Omental fat pad (tissue), 4 donors: ENCODE measurements at places on chromosomes 12 and 14.
A peak's percentile ranks its signal among the peaks of the same experiment; 100 is the strongest.

DNA sequence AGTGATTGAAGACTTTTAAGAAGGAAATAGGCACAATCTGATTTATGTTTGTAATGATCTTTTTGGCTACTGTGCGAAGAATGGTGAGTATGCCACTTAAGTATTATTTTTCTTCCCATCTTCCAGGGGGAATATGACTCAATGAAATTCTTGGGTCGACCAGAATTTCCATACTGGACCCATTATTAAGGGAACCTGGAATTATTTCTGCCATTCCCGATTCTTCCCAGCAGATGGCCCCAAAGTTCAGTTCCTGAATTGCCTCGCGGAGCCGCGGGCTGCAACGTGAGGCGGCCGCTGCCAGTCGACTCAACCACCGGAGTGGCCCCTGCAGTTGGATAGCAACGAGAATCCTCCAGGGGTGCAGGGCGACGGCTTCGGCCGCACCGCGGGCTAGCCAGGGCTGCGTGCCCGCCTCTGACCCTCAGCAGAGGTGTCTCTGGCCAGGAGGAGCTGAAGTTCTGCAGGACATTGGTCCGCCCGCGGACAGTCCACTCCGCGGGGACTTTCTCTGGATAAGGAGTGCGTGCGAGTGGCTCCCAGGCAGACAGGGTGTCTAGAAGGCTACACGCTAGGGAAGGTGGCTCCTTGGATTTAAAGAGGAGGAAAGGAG lies 628 bp upstream of the TSHR start:
- peak; percentile 73 for DNase-seq

GRCh38 chr14:91202234-91202974 lies 42.1 kb downstream of the GPR68 start:
- DNase-seq = no peak

- DNase-seq = no peak
Measured at GRCh38 chr12:92064422-92064821, 81.2 kb downstream of the BTG1 start.

DNA sequence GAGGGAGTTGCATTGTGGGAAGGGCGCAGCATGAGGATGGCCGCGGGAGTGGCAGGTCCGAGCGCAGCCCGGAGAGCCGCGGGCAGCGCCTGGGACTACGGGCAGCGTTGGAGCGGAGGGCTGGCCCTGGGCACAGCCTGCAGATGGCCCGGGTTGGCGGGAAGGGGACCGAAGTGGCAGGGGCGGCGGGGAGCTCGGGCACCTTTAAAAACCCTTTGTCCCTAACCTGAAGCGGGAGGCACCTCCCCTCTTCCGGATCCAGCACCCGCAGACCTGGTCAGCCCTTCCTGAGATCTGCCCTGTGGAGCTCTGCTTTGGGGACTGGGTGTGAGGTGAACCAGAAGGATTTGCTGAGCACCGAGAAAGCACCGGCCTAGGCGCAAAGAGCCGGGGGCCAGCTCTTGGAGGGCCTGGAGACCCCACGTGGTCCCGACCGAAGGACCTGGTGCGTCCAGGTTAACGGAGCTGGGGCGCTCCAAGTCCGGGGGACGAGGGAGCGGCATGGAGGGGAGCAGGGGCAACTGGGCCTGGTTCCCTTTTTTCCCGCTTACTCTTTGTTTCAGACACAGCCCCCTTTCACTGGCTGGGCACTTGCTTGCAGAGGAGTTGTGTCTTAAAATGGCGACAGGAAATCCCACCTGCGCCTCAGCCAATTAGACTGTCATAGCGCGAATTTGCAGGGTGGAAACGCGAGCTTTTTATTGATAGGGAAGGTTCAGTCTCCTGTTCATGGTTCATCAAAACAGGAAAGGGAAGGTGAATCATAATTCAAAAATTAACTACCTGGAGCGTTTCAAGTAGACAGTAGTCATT lies 792 bp upstream of the SLC38A1 start:
- DNase-seq = no peak

DNA sequence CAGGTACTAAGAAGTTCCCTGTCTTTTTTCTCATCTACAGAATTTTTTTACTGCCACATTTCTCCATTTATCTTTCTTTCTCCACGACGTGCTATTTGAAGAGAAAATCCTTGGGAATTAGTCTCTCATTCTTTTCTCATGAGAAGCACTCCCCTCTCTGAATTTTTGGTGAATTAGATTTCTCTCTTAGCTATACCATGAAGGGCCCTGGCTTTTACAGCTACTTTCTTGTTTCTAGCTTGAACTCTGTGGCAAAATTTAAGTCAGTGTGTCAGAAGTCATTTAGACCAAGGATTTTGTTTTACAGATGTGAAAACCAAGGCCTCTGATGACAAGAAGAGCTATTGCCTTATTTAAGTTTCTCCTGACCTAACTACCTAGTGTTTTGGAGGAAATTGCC lies 213.1 kb downstream of the AEBP2 start:
- DNase-seq = no peak

- DNase-seq = no peak
Measured at GRCh38 chr14:95659293-95659989, 26.8 kb upstream of the TCL1B start.

- no peak for DNase-seq
Measured at GRCh38 chr12:100553936-100554335, 19.5 kb upstream of the GAS2L3 start.

DNA sequence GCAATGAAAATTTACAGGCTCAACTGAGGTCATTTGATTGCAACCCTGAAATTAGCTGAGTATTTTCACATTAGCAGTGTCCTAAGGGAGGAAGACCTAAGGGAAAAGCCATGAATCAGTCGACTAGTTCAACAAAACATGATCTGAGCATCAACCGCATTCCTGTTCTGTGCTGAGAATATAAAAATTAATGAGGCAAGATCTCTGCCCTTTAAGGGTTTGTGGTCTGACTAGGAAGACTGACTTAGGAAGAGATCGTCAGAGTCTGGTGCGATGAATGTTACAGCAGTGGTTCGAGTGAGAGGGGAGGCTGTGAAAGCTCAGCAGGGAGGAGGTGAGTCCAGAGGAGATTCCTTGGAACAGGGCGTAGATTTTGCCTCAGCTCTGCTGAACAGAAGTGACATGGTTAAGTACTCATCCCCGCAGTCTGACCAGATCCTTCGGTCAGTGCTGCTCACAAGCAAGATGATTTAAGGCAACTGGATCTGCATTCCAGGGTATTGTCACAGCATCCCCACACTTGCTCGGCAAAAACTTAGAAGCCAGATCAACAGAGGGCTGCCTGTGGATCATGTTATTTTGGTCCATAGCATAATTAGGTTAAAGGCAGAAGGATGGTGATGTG lies 49.6 kb downstream of the BMAL2 start:
- DNase-seq = no peak

- no peak for DNase-seq
Measured at GRCh38 chr12:62878211-62878610, 56.7 kb downstream of the PPM1H start.

GRCh38 chr12:78156751-78157150 lies 326.1 kb downstream of the NAV3 start:
- DNase-seq = no peak

GRCh38 chr12:3671330-3672112 lies 81.4 kb downstream of the CRACR2A start:
- no peak for DNase-seq

GRCh38 chr12:88418856-88419497 lies 161.3 kb downstream of the KITLG start:
- no peak for DNase-seq

DNA sequence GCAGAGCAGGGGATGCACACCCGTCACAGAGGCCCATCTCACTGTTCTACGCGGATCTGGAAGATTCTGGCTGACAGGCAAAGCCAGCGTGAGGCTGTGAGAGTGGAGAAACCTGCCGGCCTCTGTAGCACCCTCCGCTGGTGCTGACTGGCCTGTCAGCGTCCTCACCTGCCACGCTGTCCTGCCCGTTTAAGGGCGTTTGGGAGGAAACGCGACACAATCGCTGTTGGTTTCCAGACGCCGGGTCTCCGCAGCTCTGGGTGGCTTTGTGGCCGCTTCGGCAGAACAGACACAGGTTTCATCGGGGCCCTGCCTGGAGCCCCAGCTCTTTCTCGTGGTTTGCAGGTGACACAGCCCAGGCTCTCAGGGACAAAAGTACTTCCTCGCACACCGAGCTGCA lies 70.6 kb downstream of the NOC4L start:
- DNase-seq = no peak

GRCh38 chr12:115172521-115172920 lies 488.5 kb upstream of the TBX3 start:
- no peak for DNase-seq

DNA sequence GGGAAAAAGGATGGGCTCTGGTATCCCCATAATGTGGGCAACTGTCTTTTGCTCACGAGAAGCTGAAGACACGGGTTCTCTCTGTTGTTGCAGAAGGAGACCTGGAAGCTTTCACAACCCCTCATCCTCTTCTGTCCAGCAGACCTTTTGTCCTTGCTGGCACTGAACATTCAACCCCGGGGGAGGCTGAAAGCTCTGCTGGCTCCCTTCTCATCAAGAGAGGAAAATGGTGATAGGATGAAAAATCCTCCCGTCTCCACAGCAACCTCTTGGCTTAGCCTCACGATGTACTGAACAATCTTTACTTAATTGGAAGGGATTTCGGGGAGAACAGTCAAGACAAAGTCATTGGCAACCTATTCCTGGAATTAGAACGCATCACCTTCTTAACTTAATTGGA lies 39.0 kb downstream of the ELK3 start:
- DNase-seq = no peak

DNA sequence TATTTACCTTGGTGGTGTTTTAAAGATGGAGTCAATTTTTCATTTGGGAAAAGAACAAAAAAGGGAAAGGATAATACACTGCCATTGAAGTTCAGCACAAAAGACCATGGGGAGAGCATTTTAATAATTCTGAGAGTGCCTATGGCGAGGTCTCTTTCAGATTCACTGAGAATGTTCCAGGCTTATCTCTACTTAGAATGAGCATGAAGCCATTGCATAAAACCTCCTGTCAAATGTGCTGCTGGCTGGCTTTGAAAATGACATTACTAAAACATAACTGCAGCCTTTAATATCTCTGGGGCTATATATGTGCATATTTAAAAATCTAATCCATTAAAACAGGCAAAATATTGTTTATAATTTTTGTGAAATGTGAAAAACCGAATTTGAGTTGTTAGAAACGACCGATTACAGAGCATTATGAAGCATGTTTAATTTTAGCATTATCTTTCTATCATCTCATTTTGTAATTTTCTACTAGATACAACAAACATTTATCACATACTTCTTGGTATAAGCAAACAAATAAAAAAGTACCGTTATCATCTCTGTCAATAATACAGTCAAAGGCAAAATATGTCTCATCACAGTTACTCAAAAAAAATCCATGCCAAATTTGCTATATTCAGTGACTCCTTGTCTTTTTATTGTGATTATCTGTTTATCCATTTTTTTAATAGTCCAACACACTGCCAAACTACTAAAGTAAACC lies 45.7 kb upstream of the YARS2 start:
- no peak for DNase-seq

DNA sequence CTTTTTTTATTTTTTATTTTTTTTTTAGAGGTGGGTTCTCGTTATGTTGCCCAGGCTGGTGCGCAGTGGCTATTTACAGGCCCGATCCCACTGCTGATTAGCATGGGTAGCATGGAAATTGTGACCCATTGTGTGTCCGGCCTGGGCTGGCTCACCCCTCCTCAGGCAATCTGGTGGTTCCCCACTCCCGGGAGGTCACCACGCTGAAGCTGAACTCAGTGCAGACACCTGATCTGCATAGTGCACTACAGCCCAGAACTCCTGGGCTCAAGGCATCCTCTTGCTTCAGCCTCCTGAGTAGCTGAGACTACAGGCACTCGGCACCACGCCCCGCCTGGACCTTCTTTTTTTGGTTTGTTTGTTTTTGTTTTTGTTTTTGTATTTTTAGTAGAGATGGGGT lies 5.5 kb upstream of the CD4 start:
- no peak for DNase-seq

GRCh38 chr12:2753536-2753935 lies 41.2 kb upstream of the FKBP4 start:
- no peak for DNase-seq

DNA sequence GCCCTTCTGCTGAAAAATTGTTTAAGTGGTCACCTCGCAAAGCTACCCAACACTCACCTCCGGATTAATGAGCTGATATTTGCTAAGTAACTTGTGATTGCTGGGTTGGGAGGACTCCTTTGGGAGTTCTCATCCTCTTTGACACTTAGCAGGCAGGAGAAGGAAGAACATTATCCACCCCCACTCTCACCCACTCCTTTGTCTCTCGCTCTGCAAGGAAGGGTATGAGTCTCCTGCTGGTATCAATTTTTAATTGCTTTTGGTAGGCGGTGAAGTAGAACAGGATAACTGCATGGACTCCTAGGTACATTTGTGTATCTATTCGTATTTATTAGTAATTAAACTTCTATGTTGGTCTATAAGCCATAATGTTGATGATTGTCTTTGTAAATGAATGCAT lies 6.9 kb upstream of the ABHD12B start:
- no peak for DNase-seq

- DNase-seq = no peak
Measured at GRCh38 chr14:93953739-93954515, 22.4 kb downstream of the ASB2 start.

DNA sequence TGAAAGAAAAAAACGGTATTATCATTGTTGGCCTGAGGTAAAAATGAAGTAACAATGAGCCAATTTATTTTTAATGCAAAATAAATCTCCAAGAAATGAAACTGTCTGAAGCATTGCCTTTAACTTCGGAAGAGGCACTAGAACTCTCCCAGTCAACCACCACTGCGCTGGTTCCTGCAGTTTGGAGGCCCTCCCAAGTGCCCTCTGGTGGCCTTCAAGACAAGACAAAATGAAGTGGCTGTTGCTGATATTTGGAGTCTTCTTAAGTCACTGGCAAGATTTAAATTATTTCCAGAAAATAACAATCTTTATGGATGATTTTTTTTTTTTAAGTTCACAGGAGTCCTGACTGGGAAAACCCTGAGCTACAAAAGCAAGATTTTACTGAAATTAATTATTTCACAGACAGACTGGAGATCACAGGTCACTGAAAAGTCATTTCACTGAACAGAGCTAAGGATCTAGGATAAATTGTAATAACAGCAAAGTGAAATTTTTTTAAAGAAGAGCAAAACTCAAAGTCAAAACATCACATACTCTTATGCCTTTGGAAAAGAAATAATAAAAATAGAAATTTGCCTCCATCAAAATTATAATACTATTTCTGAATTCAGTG lies 58.2 kb downstream of the DICER1 start:
- DNase-seq = no peak

- DNase-seq = no peak
Measured at GRCh38 chr14:20970647-20970982, 15.3 kb downstream of the RNASE2 start.

GRCh38 chr14:51006324-51006723 lies 62.0 kb upstream of the PYGL start:
- no peak for DNase-seq

- DNase-seq = no peak
Measured at GRCh38 chr12:67068761-67069450, 200.3 kb upstream of the CAND1 start.
